ENCODE measurements at places on chromosomes 2 and 18. TPM values are rescaled to one million over a fixed set of nuclear protein-coding genes. Genes with fewer than 3 reads are reported as not detected.

NEB gene
- total RNA-seq, result 0.32 TPM

ONECUT2 gene
- total RNA-seq, result under 0.01 TPM

DRC1 gene
- total RNA-seq, result not detected

PLGLB2 gene
- 0.32 TPM for total RNA-seq

SULT1C2 gene
- total RNA-seq, result not detected

ALLC gene
- total RNA-seq, result not detected

GPC1 gene
- total RNA-seq, result 10.4 TPM
